Fibroblast of skin of left biceps (primary cell): ENCODE measurements at places on chromosomes 12 and 14.

- DNase-seq, result peak; percentile 55
Measured at GRCh38 chr12:2198005-2198501, 145.3 kb downstream of the CACNA1C start.

DNA sequence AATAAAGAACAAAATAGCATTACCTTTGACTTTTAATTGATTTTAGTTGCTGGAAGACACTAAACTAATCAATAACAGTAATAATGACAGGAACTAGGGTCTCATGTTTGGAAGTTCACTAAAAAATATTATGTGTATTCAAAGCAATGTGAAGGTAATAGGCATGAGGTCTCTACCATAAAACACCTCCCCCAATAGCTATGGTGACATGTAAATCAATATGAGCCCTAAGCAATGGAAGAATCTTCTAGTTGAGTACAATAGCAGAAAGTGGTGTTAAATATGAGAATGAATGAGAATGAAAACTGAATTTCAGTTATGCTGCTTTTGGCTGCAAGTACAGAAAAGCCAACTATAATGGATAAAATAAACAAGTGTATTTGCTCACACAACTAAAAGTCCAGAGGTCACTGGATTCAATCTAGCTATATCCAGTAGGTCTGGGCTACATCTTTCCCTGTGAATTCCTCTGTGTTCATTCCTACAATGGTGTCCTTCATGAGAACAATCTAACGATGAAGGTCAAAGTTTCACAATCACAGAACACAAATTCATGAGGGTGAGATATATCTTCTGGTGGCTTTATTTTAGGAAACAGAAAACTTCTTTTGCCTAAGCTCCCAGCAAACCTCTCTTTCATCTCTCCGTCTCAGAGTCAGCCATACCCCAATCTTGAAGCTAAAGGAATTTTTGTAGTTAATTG, 728.0 kb downstream of the FSCB start:
- DNase-seq, result no peak

GRCh38 chr12:131597333-131597732, 113.6 kb upstream of the SFSWAP start:
- DNase-seq, result no peak

- no peak for DNase-seq
Measured at GRCh38 chr14:73365727-73366126, 92.6 kb downstream of the NUMB start.

DNA sequence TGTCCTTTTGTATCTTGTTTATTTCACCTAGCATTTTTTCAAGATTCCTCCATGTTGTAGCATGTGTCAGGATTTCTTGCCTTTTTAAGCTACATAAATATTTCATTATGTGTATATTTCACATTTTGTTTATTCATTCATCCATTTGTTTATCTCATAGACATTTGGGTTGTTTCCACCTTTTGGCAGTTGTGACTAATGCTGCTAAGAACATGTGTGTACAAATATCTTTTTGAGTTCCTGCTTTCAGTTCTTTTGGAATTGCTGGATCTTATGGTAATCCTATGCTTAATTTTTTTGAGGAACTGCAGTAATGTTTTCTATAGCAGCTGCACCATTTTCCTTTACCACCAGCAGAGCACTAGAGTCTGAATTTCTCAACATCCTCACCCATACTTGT, 62.4 kb downstream of the SCN8A start:
- DNase-seq, result no peak

DNA sequence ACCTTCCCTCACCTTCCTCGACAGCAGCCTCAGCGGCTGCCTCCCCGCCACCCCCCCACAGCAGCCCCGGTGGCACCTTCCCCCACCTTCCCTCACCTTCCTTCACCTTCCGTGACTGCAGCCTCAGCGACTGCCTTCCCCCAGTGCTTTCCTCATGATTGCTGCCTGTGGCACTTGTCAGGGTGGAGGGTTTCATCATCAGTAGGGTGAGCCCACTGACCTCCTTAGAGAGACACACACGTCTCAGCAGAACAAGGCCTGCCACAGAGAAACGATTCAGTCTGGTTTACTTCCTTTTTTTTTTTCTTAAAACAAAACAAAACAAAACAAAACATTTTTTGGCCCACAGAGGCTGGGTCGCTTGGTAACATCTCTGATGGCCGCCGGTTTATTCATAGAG, 75.0 kb downstream of the EP400 start:
- DNase-seq, result no peak
